ENCODE measurements at places on chromosomes 7 and 10.

GRCh38 chr10:101236376-101237080 lies 7.3 kb upstream of the LBX1 start:
- no peak for DNase-seq

GRCh38 chr10:30158325-30158960 lies 99.1 kb upstream of the JCAD start:
- DNase-seq, result no peak

GRCh38 chr7:23396222-23397015 lies 73.9 kb downstream of the IGF2BP3 start:
- DNase-seq, result no peak

GRCh38 chr10:130771491-130771946 lies 540.0 kb downstream of the TCERG1L start:
- no peak for DNase-seq

DNA sequence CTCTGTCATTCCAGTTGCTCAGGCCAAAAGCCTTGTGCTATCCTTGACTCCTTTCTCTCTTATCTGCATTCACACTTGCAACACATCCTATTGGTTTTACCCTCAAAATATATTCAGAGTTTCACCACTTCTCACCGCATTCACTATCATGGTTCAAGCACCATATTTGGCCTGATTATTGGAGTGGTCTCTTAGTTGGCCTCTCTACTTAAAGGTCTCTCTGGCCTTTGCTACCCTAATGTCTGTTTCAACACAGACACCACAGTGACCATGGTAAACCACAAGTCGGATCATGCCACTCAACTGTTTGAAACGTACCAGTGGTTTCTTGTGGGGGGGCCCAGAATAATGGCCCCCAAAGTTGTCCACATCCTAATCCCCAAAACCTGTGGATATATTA lies 15.2 kb upstream of the PDZD8 start:
- no peak for DNase-seq

- no peak for DNase-seq
These were observed 64.6 kb downstream of the PRTFDC1 start for GRCh38 chr10:24887855-24888231.

GRCh38 chr7:118793582-118793981 lies 569.1 kb downstream of the ANKRD7 start:
- DNase-seq, result no peak

DNA sequence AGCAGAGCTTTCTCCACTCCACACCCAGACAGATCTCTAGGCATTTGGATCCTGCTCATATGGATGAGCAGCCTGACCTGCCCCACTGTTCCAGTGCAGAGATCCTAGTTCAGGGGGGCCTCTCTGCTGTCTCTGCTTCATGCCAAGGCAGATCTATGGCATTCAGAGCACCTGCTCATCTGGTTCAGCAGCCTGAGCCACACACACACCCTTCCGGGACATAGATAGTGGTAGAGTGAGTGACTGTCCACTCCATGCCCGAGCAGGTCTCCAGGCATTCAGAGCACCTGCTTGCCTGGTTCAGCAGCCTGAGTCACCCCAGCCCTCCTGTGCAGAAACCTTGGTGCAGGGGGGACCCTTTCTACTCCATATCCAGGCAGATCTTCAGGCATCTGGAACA lies 54.3 kb upstream of the ZNF800 start:
- DNase-seq, result no peak

DNA sequence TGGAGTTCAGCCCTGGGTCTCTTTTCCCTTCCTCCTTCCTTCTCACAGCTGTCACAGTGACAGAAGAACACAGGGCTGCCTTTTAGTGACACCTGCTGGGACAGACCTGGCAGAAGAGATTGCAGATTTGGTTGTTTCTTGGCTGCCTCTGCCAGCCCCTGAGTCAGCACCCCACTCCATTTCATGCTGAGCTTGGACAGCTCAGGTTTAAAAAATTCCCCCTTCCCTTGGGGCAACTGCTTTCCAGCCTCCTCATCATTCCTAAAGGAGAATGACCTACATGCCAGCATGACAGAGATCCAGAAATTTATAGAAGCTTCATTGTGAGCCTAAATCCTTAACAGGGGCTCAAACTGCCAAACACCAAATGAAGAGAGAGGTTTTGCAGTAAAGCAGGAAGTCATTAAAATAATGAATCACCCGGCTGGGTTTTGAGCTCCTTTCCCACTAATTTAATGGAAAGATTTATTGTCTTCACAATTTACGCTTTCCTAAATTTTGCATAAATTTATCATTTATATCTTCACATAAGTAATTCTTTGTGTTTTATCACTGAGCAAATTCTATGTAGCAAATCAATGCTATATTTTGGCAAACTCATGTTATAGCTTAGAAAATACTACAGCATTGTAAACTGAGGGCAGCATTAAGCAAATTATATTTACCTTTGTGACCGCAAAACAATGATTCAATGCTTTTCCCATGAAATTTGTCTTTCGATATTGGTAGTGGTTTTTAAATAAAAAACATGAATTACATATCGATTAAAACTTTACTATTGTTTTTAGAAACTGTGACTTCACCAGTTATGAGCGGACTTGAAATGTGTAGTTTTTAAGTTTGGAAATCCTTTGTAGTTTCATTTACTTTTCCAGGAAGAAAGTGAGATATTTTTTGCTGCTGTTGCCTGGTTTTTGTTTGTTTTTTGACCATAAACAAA lies 399.5 kb upstream of the ANKRD30A start:
- no peak for DNase-seq

DNA sequence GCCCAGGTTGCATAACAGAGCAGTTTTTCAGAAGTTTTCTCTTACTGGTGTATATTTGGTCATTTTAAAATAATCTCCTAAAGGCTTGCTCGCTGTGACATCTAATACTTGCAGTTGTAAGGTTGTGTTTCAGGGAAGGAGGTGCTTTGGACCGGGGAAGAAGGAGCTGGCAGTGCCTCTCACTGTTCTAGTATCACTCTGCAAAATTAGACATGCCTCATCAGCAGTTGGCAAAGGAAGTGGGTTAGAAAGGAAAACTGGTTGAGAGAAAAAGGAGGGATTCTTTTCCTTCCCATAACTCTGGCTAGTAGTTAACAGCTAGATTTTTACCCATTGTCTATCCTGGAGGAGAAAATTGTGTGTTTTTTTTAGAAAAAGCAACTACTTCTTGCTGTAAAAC lies 34.8 kb downstream of the CUL1 start:
- no peak for DNase-seq

DNA sequence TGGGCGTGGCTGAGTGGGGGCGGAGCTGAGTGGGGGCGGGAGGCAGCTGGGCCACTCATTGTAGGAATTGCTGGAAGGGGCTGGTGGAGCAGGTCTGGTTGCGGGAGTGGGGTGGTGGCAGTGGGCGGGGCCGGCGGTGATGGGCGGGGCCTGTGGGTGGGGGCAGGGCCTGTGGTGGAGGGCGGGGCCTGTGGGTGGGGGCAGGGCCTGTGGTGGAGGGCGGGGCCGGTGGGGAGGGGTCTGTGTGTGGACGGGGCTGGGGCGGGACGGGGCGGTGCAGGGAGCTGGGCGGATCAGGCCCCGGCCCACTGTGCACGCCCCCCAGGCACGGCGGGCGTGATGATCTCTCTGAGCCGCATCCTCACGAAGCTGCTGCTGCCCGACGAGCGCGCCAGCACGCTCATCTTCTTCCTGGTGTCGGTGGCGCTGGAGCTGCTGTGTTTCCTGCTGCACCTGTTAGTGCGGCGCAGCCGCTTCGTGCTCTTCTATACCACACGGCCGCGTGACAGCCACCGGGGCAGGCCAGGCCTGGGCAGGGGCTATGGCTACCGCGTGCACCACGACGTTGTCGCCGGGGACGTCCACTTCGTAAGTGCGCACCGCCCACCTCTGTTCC lies 14.0 kb downstream of the SLC29A4 start:
- peak; percentile 80 for DNase-seq

GRCh38 chr7:158816995-158817394 lies 12.3 kb downstream of the ESYT2 start:
- peak; percentile 52 for DNase-seq

GRCh38 chr10:92303096-92303495 lies 12.1 kb downstream of the MARCHF5 start:
- DNase-seq, result no peak

DNA sequence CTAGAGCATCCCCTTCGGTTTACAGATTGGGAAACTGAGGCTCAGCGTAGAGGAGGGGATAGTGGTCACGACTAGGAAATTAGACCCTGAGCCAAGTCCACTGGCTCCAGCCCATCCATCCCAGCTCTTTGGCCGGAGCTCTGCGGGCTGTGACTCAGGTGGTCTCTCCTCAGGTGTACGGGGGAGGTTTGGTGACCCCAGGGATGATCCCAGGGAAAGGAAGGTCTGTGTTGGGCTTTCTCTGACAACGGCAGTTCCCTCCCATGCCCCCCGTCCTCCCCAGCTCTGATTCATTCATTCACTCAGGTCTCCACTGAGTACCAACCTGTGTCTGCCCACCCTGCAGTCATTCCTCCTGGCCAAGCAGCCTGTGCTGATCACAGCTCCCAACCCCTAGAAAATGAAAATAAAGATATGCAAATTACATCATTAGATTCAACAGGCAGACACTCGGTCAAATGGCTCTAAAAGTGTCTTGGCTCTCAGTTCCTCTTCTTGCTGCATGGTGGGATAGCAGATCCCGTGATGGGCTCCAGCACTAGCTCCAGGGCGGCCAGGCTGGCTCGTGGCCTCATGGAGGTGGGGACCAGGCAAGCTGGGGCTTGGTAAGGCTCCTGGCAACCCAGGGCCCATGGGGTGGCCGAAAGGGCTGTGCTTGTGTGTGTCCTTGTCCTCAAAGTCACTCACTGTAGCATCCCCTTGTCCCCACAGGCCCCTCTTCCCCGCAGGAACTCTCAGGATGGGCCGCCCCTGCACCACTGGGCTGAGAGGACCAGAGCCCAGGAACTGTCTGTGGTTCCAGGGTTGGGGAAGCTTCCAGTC lies 37.8 kb downstream of the CLRN3 start:
- DNase-seq, result no peak

- DNase-seq, result no peak
These were observed 164.3 kb downstream of the ZMYND11 start for GRCh38 chr10:299512-299911.

GRCh38 chr7:119026391-119026790 lies 801.9 kb downstream of the ANKRD7 start:
- DNase-seq, result no peak

GRCh38 chr7:157396316-157397035 lies 59.7 kb downstream of the DNAJB6 start:
- DNase-seq, result no peak

GRCh38 chr10:116444527-116445142 lies 17.0 kb downstream of the PNLIPRP3 start:
- no peak for DNase-seq

- no peak for DNase-seq
These were observed 62.4 kb upstream of the DOCK1 start for GRCh38 chr10:126842836-126843235.

DNA sequence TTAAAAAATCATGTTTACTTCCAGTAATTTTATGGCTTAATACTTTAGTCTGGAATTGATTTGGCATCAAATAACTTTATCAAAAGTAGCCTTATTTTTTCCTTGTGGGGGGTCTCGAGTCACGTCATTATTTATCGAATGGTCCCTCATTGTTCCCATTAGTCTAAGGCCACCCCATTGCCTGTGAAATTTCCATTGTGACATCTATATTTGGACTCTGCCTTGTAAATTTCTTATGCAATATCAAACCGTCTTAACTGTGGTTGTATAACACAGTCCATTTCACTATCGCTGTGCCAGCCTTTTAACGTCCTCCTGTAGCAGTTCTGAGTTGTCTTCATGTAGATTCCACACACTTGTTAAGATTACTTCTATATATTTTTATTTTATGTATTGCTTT lies 103.9 kb upstream of the RET start:
- DNase-seq, result no peak

GRCh38 chr10:131869344-131869743 lies 31.5 kb upstream of the PPP2R2D start:
- DNase-seq, result no peak

- DNase-seq, result no peak
These were observed 189.9 kb upstream of the ADO start for GRCh38 chr10:62614389-62615157.

GRCh38 chr10:118369641-118370205 lies 27.6 kb upstream of the FAM204A start:
- no peak for DNase-seq

DNA sequence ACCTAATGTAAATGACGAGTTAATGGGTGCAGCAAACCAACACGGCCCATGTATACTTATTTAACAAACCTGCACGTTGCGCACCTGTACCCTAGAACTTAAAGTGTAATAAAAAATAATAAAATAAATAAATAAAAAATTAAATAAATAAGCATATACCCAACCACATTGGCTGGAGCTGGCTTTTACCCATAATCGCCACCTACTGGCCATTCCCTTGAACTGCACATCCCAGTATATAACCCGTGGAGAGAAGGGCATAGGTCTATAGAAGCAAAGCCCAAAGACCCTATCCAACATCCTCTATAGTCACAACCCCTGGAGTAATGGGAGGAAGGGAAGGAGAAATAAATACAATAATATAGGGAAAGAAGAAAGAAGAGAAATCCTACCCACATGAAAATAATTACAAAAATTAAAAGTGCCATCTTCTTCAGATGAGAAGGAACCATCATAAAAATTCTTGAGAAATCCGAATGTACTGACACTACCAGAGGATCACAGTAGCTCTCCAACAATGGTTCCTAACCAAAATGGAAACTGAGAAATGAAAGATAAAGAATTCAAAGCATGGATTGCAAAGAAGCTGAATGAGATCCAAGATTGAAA lies 65.6 kb downstream of the TWIST1 start:
- peak; percentile 25 for DNase-seq

- no peak for DNase-seq
These were observed 11.8 kb upstream of the EMX2 start for GRCh38 chr10:117530791-117531190.

DNA sequence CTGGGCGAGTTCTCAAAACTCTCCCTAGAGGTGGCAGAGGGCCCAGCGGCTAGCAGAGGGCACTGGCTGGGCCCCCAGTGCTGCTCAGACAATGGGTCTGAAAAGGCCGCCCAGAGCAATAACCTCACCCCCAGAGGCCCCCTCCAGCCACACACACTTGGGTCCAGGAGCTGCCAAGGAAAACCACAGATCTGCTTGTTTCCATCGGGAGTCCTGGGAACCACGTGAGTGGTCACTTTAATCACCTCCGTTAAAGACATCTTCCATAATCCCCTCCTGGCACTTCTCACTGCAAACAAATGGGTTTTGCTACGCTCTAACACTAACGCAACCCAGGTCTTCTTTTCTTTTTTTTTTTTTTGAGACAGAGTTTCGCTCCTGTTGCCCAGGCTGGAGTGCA lies 30.0 kb downstream of the NUDT1 start:
- no peak for DNase-seq

- DNase-seq, result no peak
These were observed 279.8 kb downstream of the CAMK1D start for GRCh38 chr10:12628964-12629766.

- DNase-seq, result no peak
These were observed 25.1 kb downstream of the SGPL1 start for GRCh38 chr10:70840836-70841235.

- no peak for DNase-seq
These were observed 67.5 kb upstream of the IGFBP3 start for GRCh38 chr7:45988405-45989057.

- peak; percentile 72 for DNase-seq
These were observed 7.9 kb downstream of the SLC25A28 start for GRCh38 chr10:99612167-99612831.
